ENCODE measurements at places on chromosomes 4 and X.

- DNase-seq, result no peak
Measured at GRCh38 chr4:26410385-26411293, 79.6 kb downstream of the CCKAR start.

DNA sequence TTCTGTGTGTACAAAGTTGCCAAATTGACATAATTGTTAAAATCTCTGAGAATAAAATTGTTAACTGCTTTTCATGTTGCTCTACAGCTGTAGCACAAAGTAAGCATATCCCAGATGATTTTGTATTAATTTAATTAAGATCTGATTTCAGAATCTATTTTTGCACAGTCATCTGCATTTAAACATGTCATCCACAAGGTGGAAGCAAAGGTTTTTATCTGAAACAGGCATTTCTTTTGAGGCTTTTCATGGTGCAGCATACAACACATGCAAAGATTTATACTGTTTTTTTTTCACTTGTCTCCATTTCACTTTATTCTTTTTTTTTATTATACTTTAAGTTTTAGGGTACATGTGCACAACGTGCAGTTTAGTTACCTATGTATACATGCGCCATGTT, 51.2 kb downstream of the GC start:
- DNase-seq, result no peak

GRCh38 chrX:48683411-48683982, at the start of gene WAS:
TSS of gene WAS (plus strand) at chrX:48683799. CDS start at chrX:48683854, 55 bp downstream.
- DNase-seq, result no peak

GRCh38 chrX:39336671-39337311, 535.5 kb downstream of the MID1IP1 start:
- no peak for DNase-seq

GRCh38 chrX:42952621-42953020, 174.7 kb upstream of the PPP1R2C start:
- DNase-seq, result no peak

GRCh38 chr4:165766018-165766417, 107.0 kb upstream of the TLL1 start:
- no peak for DNase-seq
